ENCODE measurements at places on chromosomes 6 and 20.

DNA sequence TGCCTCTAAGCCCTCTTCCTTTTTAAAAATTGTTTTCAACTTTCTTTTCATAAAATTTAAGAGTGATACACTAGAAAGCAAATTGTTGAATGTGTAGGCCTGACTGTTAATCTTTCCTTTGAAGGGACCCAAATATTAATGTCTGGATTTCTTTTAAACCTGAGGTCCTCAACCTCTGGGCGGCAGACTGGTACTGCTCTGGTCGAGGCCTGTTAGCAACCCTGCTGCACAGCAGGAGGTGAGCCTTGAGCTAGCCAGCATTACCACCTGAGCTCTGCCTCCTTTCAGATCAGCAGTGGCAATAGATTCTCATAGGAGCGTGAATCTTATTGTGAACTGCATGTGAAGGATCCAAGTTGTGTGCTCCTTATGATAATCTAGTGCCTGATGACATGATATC lies 191.2 kb downstream of the MANEA start:
- DNase-seq, result peak; percentile 38

GRCh38 chr6:15505463-15505918 lies 157.3 kb downstream of the DTNBP1 start:
- DNase-seq, result no peak

- no peak for DNase-seq
These were observed 41.3 kb upstream of the SLC22A16 start for GRCh38 chr6:110517601-110518281.

GRCh38 chr6:30732237-30732943 lies 10.1 kb downstream of the FLOT1 start:
- DNase-seq, result no peak

- no peak for DNase-seq
These were observed 141.9 kb downstream of the ID4 start for GRCh38 chr6:19979059-19979458.

DNA sequence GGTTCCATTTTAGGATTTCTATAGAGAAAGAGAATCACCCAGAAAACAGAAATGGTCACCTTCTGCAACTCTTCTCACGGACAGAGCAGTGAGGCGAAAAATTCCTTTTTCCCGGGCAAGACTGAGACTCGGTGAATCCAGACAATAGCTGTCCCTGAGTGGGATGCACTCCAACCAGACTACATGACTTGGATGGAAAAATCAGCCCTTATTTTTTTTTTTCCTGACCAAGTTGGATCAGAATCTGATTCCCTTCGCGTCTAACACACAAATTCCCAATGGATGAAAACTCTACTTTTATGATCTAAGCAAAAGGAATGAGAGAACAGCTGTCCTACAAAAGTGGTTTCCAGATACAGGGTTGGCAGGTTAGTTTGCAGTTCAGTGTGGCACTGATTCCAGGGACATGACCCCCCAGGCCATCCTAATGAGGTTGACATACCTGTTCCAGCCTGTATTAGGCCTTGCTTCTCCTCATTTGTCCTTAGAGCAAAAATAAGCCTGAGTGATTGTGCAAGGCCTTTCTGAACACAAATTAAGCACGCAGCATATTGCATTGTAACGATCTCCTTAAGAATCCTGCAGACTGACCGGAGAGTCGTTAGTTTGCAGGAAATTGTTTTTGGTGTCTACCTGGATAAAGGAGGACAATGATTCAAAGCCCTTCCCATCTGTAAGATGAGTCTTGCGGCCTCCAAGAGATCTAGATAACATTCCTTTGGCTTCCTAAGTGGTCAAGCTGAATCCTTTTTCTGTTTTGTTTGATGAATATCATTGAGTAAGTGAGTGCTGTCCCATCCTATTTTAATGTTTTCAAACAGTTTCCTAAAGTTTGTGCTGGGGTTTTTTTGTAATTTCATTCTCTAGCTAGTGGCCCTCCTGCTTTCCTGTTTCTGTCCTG lies 1.5 kb upstream of the NEDD9 start:
- DNase-seq, result no peak

DNA sequence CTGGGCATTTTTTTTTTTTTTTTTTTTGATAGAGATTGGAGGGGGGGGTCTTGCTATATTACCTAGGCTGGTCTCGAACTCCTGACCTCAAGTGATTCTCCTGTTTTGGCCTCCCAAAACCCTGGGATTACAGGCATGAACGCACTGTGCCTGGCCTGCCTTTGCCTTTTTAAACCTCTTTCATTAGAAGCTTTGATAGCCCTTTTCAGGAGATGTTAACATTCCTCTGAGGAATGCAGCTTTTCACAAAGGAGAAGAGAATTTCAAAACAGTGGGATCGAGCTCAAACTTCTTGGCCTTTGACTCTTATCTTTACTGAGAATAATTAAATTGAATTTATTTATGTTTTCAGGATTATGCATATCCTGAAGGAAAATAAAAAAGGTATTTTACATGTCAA lies 31.3 kb downstream of the SLC26A8 start:
- DNase-seq, result no peak

All from T-helper 2 cell (primary cell).